ENCODE measurements at places on chromosomes 4 and X. TPM values are rescaled to one million over a fixed set of nuclear protein-coding genes. Genes with fewer than 3 reads are reported as not detected.

Gene SPATA18
- total RNA-seq, result 5.9 TPM

Gene ADH1A
- total RNA-seq, result not detected

Gene CENPE
- 9.1 TPM for total RNA-seq

Gene MAOB
- 20.0 TPM for total RNA-seq

Gene CXCL3
- 1.7 TPM for total RNA-seq

Gene GLUD2
- 4.7 TPM for total RNA-seq

Gene ARMCX2
- 77.9 TPM for total RNA-seq

Gene DCAF4L1
- 0.11 TPM for total RNA-seq

Gene CFP
- 3.9 TPM for total RNA-seq

Gene UTP3
- 16.4 TPM for total RNA-seq

DNA sequence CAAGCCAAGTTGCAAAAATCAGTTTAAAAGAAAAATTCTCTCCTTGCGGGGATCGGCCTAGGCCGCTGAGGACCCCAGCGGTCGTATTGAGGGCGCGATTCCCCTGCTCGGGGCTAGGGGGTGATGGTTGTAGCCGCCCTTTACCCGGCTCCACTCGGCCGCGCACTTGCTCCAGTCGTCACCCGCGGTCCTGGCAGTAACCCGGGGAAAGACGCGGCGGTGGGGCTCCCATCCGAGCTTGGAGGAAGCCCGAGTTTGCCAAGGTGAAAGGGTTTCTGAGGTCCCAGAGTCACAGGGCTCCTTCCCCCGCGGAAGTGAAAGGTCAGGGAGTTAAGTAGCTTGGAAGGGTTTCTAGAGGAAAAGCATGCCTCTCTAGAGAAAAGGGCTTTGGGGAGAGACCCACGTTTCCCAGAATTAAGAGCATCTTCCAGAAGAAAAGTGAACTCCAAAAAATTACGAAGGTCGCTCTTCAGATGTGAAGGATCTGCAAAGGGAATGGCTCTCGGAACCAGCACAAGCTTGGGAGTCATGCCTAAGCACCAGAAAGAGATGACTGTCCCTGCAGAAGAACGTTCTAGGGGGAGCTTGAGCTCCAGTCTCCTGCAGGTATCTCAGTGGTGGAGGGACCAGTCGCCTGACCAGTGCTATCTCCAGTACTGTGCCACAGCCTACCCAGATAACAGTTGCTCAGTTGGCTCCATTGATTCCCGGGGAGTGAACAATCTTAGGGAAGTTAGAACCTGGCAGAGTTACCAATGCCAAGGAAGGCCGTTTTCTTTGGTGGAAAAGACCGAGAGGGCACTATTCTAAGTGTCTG lies 875 bp downstream of the LAP3 start:
- no peak for DNase-seq

DNA sequence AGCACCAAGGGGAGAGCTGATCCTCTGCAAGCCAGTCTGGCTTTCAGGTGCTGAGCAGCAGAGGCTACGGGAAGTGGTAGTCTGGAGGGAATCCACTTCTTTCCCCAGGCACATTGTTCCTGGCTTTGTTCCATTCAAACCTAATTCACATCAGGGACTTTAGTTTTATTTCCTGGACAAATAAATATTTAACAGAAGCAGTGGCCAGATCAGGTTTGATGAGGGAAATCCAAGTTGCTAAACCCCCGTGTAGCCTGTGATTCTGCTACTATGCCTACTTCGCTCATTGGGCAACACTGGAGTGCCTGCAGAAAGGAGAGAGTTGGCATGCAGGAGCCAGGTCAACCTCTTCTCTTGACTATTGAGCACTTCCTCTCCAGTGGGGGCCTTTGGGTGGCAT lies 13.8 kb upstream of the STBD1 start:
- DNase-seq, result no peak

DNA sequence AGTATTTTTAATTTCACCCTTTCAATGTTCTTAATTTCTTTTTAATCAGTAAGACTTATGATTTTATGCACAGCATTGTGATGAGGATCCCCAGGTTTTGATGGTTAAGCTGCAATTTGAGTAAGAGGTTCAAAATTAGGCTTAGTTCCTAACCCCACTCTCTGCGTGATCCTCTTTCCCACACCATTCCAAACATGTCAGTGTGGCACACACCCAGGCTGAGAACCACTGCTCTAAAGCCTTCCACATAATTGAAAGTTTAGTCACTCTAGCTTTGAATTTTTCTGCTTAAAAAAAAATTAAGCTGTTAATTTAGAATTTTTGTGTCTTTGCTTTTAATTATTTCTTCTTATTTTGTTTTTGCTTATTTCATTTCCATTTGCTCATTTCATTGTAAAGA lies 68.8 kb upstream of the SLC7A11 start:
- no peak for DNase-seq

DNA sequence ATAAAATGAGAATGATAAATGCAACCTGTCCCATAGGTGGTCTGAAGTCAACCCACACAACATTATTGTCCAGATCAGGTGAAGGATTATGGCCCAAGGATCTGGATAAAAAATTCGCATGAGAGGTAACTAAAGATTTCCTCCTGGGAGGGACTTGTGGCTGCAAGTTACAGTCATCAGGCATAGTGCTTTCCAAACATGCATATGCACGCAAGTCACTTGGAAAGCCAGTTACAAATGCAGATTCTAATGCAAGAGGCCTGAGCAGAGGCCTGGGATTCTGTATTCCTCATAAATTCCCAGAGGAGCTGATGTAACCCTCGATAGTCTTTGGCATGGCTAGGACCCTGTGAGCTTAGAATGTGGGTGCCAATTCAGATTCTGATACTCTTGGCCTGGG lies 21.1 kb downstream of the HS3ST1 start:
- DNase-seq, result no peak

DNA sequence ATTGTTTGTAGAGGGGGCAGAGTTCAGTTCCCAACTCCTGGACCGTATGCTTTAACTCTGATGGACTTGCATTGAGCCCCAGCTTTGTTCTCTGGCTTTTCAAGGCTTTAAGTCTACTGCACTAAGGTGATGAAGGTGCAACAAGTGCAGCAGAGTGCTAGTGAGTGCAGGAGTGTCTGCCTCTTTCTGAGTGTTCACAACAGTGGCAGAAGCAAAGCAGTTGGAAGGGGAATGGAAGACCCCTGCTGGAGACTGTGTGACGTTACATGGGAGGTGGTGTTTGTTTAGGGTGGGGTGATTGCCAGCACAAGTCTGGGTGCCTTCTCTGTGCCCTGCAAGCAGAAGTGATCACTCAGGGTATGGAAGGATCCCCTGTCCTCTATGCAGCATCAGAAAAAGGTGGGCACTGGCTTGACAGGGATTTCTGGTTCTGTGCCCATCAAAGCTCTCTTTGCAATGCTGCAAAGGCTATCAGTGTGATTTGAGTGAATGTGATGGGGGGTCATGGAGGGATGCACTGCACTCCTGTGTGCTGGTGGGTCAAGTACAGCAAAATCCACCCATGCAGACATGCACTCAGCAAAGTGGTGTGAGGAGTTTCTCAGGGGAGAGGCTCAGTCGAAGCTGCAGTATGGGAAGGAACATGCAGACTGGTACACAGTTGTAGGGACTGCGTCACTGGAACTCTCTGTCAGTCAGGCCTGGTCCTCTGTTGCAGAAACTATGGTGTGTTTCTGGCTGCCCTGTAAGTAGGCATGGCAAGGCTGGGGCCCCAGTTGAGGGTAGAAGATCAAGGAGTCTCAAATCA lies 70.9 kb upstream of the UGT2B7 start:
- DNase-seq, result no peak

GRCh38 chr4:110589297-110589696 lies 33.6 kb downstream of the PITX2 start:
- DNase-seq, result no peak

GRCh38 chr4:165439344-165439743 lies 60.5 kb downstream of the CPE start:
- DNase-seq, result peak; percentile 48

DNA sequence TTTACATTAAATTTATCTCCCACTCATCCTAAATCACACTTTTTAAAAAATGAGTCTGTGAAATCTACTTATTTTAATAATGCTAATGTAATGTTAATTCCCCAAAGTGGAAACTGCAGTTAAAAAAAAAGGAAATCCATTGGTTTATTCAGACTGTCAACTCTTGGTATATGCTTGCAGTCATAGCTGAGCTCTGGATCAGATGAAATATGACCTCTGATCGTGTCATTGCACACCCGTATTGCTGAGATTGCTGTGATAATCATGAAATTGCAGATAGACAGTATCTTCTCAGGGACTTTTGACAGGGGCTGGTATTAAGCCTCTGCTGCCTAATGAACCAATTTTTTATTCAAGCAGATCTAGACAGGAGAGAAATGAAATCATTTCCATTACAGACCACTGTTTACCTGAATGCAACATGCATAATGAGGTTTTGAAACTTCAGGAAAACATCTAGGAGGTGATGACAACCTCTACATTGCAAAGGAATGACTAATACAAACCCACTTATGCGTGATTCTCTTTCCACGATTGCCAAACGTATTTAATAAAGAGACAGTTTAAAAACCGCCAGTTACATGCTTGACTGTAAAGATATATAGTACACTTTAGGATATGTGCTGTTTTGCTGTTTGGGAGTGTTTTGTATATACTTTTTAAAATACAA lies 138.3 kb upstream of the PUDP start:
- no peak for DNase-seq
